ENCODE measurements at places on chromosomes 3 and 15.

DNA sequence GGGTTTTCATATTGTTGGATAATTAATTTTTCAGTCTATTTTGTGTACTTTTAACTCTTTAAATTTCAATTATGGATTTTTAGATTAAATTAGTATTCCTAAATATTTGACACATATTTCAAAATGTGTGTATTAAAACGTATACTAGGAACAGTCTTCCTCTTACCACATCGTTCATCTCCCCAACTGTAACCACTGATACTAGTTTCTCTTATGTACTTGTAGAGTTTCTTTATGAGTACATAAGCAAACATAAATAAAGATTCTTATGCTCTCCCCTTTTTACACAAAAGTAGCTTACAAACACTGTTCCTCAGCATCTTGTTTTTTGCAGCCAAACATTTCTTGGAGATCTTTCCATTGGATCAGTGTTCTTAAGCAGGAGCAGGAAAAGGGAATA lies 45.9 kb downstream of the CMSS1 start:
- DNase-seq = no peak

- no peak for DNase-seq
Measured at GRCh38 chr15:55108858-55109518, 87.8 kb downstream of the RSL24D1 start.

- no peak for DNase-seq
Measured at GRCh38 chr3:171804618-171805389, 5.5 kb downstream of the PLD1 start.

GRCh38 chr3:19543212-19543841 lies 390.7 kb downstream of the EFHB start:
- DNase-seq = no peak

DNA sequence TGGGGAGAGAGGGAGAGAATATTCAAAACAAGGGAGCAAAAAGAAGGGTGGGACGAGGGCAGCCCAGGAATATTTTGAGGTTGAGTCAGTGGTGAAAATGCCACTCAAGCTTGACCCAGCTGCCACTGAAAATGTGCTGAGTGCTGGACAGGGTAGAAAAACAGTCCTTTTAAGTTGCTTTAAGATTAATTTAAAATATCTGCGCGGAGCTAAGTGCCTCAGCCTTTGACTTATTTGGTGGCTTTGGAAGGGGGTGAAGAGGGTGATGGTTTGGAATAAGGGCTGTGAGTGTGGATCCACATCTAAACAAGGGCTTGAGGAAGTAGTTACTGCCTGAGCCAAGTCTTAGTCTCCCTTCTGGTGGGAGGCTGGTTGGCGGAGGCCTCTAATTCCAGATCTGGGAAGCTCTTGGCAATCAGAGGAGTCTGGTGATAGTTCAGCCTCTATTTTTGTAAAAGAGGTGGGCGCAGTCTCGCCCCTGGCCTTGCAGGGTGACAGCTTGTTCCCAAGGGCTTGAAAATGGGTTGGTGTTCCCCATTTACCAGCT lies 280.8 kb upstream of the ROPN1 start:
- DNase-seq = no peak

DNA sequence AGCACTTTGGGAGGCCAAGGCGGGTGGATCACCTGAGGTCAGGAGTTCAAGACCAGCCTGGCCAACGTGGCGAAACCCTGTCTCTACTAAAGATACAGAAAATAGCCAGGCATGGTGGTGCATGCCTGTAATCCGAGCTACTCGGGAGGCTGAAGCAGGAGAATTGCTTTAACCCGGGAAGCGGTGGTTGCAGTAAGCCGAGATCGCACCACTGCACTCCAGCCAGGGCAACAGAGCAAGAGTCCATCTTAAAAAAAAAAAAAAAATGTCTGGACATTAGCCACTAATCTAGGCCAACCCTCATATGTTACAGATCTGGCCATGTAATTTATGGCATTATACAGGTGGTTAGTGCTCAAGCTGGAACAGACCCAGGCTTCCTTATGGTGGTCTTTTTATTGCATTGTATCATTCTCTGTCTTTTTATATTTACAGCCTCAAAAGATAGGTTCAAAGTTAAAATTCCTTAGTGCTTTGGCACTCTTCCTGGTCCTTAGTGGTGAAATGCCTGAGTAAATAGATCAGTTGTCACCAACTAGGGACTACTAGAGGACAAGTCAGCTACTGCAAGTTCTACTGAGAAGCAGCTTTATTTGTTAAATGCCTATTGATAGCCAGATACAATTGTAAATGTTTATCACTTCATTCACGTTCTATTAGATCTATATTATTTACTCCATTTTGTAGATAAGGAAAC lies 16.0 kb downstream of the STARD9 start:
- DNase-seq = no peak

GRCh38 chr3:65713016-65713415 lies 325.7 kb downstream of the MAGI1 start:
- no peak for DNase-seq

DNA sequence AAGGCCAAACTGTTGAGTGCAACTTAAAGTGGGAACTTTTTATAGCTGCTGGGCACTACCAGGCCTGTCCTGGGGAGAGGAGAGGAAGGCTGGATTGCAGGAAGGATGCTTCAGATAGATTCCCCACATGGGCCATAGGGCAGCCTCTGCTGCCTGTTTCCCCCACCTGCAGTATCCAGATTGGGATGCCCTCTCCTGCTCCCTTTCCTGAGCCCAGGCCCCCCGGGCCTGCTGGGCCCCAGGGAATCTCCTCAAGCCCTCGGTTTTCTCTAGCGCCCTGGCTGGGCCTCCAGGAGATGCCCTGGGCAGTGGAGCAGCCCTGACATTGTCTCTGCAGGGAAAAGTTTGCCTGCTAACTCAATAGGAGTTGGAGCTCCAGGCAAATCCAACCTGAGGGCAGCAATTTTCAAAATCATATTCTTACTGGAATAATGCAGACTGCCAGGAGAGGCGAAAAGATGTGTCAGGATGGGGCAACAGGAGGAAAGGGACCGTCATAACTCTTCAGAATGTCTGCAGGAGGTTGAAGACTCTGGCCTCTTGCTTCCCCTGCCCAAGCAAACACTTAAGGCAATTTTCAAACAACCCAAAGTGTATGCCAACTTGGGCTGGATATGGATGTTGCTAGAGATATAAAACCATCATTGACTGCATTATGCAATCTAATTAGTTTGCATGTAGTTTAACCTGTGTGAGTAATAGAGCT lies 4.4 kb downstream of the NR2F2 start:
- DNase-seq = no peak

DNA sequence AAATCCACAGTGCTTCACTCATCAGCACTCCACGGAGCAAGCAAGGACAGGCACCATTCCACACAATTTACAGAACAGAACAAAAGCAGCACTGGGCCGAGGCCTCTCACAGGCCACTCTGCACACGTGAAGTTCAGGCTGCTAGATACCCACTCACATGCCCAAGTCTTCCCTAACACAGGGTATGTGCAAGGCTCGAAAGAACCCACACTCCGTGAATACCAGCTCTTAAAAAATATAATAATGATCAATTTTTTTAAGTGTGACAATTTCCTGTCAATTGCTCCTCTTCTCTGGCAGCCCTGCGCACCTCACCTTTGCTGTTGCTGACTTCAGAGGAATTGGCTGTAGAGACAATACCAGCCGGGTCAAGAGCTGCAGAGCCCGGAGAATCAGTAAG lies 19.0 kb downstream of the XPC start:
- no peak for DNase-seq

All from cortex of kidney (tissue), 1 donor.